ENCODE measurements at places on chromosomes 4 and X.

DNA sequence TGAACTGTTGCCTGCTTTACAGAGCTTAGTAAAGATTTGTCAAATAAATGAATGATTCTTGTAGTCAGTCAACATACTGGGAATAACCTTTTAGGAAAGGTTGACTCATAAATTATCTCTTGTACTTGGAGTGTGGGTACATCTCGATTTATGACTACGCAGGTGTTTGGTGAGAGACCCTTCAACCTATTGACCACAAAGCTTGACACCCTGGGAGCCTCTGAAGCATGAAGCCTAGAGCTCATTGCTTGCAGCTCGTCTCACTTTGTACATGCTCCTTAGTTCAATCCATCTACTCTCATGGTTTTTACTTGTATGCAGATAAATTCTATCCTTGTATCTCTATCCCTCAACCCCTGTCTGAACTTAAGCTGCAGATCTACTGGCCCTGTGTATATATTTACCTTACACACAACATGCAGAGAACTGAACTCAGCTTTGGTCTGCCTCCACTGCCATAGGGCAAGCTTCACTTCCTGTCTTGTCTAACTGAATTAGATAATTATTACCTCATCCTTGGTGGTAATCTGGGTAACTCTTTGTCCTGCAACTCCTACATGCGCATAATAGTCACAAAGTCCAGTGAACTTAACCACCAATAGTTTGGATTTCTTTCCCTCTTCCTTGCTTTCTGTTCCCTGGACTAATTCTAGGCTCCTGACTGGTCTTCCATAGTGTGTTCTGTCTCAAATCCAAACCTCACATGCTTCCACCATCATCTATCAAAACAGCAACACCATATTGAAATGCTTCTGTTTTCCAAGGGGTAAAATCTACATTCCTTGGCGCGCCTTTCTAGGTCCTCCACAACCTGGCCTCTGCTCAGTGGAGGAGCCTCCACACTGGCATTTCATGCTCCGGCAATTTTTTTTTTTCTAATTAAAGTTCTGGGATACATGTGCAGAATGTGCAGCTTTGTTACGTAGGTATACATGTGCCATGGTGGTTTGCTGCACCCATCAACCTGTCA lies 32.2 kb upstream of the FAT1 start:
- no peak for DNase-seq

- DNase-seq = no peak
Observed at GRCh38 chr4:109511414-109511813, 48.6 kb upstream of the MCUB start.

DNA sequence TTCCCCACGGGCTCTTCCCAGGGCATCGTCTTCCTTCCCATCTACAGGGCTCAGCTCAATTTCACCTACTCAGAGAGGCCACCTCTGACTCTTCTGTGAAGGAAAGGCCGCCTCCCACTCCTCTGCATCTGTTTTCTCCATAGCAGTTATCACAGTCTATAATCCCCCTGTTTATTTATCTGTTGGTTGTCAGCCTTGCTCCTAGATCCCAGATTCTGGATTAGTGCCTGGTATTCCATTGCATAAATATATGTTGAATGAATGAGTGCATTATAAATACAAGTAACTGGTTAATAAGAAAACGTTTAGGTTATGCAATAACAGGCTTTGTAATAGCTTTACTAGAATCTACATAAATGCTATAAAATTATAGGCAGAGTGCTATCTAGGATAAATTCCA lies 52.9 kb downstream of the NSG1 start:
- no peak for DNase-seq

DNA sequence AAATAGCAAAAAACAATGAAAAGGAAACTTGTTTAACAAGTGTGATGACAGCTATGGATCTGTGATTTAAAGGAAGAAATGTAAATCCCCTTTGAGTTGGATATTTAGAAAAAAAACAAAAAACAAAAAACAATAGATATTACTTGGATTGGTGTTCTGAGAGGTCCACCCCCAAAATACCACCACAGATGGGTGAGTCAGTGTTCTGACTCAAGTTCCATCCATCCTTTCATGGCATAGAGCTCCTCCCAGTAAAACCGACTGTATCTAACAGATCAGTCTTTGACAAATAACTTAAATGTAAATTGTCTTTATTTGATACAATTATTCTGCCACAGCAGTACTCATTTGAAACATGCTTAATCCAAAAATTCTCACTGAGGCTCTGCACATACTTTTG lies 27.4 kb downstream of the TMPRSS11B start:
- DNase-seq = no peak

DNA sequence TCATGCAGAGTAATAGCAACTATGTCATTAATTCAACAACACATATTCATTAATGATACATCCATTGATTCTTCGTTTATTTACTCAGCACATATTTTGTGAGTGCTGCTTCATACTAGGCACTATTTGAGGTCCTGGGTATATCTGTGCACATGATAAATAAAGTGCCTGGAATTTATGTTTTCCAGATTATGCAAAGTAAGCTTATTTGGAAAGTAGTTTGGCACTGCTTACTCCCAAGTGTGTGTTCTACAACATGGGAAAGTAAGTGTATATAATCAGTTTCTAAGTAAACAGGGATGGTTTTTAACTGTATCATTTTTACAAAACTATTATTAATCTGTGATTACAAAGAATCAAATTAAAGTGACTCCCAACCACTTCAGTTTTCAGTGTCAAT lies 16.8 kb upstream of the EPGN start:
- no peak for DNase-seq

DNA sequence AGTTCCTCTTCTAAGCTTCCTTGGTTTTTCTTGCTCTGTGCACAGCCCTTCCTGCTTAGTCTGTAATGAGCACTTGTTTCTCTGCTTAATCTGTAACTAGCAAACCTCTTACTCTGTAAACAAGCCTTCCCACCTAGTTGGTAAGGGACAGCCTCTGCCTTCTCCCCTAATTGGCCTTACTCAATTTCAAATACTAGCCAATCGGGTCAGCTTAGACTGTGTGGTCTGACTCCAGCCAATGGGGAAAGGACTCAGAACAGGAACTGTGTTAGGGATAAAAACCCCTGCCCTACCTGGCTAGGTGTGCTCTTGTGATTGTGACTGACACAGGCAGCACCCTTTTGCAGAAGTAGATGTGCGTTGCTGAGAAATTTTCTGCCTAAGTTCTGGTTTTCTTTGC lies 136.5 kb upstream of the AADAT start:
- DNase-seq = no peak

- no peak for DNase-seq
Observed at GRCh38 chrX:67724359-67725110, 180.7 kb downstream of the AR start.

DNA sequence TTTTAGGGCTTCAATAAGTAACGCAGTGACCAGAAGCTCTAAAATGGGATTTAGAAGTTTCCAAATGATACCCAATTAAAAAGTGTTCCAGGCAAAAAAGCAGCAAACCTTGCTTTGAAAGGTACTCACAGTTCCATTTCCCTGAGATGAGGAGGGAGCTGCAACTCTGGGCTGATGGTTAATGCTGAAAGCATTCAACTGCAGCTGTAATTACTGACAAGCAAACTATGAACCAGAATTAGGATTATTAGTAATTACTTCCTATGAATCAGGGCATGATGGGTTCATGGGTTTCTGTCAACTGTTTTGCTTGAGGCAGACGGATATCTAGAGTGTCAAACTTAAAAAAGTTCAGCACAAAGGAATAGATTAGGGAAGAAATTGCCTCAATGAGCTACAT lies 357.4 kb downstream of the STIM2 start:
- no peak for DNase-seq

DNA sequence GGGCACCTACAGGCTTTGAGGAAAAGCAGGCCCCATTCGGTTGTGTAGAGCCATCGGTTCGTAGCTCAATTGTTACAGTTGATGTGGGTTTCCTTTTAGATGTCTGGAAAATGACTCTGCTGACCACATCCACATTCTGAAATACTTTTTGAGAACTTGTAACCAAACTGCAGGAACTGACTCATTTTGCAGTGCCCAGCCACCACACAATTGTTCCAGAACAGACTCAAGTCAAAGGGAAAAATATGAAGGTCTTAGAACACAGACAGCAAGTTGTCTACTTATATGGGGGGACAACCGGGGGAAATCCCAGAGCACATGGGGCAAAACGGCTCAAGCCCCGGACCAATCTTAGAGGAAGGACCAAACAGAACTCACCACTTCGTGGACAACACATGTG lies 557.6 kb upstream of the DIPK2B start:
- no peak for DNase-seq

- DNase-seq = no peak
Observed at GRCh38 chr4:151744614-151745013, 16.2 kb downstream of the GATB start.

DNA sequence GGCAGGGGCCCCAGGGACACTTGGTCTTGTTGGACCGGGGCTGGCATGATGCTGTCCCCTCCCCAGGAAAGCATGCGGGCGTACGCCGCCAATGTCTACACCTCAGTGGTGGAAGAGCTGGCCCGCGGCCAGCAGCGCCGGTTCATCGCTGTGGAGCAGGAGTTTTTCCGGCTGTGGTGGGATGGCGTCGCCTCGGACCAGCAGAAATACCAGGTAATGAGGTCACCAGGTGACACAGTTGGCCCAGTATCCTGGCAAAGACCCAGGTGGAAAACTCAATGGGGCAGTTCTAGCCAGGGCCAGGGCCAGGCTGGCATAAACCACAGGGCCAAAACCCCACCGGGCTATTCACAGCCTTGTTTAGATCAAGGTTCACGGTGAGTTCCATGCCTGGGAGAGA lies 1.5 kb downstream of the MAN2B2 start:
- DNase-seq = no peak

DNA sequence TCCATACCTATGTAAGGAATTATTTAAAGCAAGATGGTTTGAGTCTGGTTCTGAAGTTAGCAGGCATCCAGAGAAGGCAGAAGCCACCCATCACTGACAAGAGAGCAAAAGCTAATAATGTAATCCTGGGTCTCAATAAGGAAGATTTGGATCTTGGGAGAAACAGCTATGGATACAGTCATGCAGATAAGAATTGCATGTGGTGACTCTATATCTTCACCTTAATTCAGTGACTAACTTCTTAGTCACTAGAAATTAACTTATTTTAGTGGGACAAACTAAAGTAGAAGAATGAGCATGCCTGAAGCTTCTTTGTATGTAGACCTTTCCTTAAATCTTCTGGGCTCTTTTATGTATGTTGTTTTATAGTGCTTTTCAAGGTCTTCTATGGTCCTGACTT lies 66.6 kb downstream of the ATP10D start:
- no peak for DNase-seq

GRCh38 chrX:109049903-109050302 lies 313.5 kb upstream of the IRS4 start:
- DNase-seq = no peak

GRCh38 chrX:24019448-24019847 lies 7.5 kb downstream of the KLHL15 start:
- DNase-seq = no peak

- DNase-seq = no peak
Observed at GRCh38 chr4:102696758-102697157, 64.0 kb downstream of the MANBA start.

DNA sequence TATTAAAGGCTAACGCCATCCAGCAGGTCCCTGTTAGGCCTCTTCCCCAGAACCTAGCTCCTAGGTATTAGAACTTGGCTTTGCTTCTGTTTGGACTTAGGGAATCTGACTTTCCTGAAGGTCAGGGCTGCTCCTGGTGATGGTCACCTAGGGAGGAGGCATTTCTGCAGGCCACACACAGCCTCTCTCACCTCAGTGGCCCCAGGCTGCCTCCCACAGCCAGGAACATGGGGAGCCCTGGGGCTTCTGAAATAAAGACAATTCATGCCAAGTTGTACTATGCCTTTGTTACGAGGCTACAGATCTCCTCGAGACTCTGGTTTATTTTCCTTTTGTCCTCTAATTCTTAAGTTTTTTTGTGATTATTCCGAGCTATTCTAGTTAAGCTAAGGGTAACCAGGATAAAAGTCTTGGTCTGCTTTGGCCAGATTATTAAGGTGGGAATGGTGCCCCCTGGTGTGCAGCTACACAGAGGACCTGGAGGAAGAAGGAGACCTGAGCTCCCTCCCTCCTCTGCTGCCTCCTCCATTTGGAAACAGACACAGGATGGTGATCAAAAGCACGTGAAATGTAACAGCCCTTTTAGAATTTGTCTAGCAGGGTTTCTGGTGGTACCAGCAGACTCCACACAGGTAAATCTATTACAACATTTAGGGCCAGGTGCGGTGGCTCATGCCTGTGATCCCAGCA lies 131.0 kb downstream of the DCLK2 start:
- no peak for DNase-seq

- no peak for DNase-seq
Observed at GRCh38 chr4:6692806-6693205, 872 bp upstream of the S100P start.

All from DMS 273 treated with DMSO at 0.1 percent for 48 hours (cell line).